ENCODE measurements at places on chromosomes 1 and 21. TPM values are rescaled to one million over a fixed set of nuclear protein-coding genes. Genes with fewer than 3 reads are reported as not detected.

FCER1A gene
- not detected for polyA plus RNA-seq

A3GALT2 gene
- not detected for polyA plus RNA-seq

BACE2 gene
- 35.5 TPM for polyA plus RNA-seq

AMY1B gene
- not detected for polyA plus RNA-seq

VCAM1 gene
- 5.7 TPM for polyA plus RNA-seq

LCE3B gene
- not detected for polyA plus RNA-seq

AGO3 gene
- polyA plus RNA-seq: 8.9 TPM

OR2L2 gene
- polyA plus RNA-seq: not detected

C1orf116 gene
- 0.03 TPM for polyA plus RNA-seq

SH2D1B gene
- 0.03 TPM for polyA plus RNA-seq

CAPN9 gene
- not detected for polyA plus RNA-seq

C1orf185 gene
- polyA plus RNA-seq: not detected

ADGRB2 gene
- polyA plus RNA-seq: 11.9 TPM

SPRR2A gene
- not detected for polyA plus RNA-seq

SELP gene
- not detected for polyA plus RNA-seq

AMY2A gene
- polyA plus RNA-seq: not detected

FBLIM1 gene
- 140 TPM for polyA plus RNA-seq

NPPA gene
- polyA plus RNA-seq: not detected

ESPN gene
- polyA plus RNA-seq: 0.02 TPM

UTS2 gene
- not detected for polyA plus RNA-seq

ERMAP gene
- polyA plus RNA-seq: 5.9 TPM

FCER1G gene
- 0.57 TPM for polyA plus RNA-seq

ARHGAP29 gene
- 19.1 TPM for polyA plus RNA-seq

Data from IMR-90 (cell line).